ENCODE measurements at places on chromosomes 6 and 20.

DNA sequence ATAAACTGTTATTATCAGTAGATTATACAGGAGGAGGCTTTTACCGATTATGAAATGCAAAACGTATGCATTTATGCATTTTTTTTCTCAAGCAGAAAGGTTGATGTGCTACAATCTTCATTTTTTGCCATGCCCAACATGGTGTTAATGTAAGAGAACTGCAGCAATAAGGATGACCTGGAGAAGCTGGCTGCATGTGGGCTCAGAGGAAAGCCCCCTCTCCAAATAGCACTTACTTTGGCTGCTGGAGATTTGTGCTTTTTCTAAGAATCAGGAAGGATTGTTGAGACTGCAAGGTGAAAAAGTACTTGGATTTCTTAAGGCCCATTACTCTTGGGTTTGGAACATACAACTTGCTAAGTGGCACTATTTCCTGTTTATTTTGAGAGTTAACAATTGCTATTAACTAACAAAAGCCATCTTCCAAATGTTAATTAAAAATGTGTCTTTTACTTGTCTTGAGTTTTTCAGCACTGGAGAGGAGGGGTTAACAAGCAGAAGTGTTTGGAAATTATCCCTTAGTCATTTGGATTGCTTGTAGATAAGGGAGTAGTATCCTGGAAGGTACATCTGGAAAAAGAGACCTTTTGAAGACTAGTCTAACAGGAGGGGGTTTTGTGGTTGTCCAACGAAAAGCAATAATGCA, 5.6 kb downstream of the SOX4 start:
- DNase-seq, result no peak

DNA sequence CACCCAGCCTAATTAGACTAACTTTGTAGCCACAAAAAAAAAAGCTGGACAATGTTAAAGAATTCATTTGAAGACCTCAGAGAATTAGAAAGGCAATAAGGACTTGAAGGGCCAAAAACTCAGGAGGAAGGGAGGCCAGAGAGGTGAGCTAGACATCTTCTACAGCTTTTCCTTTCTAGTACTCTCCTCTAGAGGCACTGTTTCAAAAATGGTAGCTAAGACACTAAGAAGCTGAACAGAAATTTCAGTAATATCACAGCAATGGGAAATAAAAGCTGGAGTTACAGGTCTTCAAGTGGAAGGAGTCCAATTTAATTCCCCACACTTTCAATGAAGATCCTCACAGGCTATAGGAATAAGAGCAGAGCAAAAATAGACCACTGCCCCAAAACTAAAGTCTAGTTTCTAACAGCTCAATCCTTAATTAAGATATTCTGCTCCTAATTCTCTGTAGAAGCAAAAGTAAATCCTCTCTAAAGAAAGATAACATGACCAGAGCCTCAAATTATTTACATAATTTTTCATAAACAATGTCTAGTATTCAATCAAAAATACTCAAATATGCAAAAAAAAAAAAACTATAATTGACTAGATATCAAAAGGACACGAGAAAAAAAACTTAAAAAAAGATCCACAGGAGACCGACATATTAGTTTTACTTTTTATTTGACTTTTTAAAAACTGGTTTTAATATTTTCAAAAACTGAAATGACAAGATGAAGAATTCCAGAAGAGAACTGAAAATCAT, 63.7 kb downstream of the RNGTT start:
- no peak for DNase-seq

DNA sequence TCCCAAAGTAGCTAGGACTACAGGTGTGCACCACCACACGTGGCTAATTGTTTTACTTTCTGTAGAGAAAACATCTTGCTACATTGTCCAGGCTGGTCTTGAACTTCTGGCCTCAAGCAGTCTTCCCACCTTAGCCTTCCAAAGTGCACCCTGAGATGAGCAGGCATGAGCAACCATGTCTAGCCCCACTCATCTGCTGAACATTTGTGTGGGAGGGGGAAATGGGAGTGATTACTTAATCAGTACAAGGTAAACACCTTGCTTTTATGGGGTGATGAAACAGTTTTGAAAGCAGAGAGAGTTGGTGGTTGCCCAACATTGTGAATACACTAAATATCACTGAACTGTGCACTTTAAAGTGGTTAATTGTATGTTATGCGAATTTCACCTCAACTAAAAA, 5.3 kb downstream of the APMAP start:
- no peak for DNase-seq

- DNase-seq, result no peak
These were observed 137.7 kb upstream of the AKAP12 start for GRCh38 chr6:151101816-151102694.

DNA sequence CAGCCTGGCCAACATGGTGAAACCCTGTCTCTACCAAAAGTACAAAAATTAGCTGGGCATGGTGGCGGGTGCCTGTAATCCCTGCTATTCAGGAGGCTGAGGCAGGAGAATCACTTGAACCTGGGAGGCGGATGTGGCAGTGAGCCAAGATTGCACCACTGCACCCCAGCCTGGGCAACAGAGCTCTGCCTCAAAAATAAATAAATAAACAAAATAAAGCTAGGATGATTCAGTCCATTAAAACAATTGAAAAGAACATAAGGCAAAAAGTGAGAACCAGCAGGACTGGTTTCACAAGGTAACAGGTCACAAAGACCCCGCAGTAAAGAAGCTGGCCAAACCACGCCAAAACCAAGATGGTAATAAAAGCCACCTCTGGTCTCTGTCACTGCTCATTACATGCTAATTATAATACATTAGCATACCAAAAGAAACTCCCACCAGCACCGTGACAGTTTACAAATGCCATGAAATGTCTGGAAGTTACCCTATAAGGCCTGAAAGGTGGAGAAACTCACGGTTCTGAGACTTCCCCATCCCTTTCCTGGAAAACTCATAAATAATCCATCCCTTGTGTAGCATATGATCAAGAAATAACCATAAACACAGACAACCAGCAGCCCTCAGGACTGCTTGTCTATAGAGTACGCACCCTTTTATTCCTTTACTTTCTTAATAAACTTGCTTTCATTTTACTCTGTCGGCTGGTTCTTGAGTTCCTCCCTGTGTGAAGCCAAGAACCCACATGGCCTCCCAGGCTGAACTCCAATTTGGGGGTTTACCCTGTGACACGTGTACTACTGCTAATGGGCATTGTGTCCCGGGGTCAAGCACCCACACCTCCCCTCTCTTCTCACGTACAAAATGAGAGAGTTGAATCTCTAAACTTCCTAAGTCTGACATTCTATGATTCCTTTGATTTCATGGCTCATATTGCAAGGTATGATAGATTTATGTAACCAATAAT, 10.2 kb downstream of the LAMA4 start:
- DNase-seq, result no peak

DNA sequence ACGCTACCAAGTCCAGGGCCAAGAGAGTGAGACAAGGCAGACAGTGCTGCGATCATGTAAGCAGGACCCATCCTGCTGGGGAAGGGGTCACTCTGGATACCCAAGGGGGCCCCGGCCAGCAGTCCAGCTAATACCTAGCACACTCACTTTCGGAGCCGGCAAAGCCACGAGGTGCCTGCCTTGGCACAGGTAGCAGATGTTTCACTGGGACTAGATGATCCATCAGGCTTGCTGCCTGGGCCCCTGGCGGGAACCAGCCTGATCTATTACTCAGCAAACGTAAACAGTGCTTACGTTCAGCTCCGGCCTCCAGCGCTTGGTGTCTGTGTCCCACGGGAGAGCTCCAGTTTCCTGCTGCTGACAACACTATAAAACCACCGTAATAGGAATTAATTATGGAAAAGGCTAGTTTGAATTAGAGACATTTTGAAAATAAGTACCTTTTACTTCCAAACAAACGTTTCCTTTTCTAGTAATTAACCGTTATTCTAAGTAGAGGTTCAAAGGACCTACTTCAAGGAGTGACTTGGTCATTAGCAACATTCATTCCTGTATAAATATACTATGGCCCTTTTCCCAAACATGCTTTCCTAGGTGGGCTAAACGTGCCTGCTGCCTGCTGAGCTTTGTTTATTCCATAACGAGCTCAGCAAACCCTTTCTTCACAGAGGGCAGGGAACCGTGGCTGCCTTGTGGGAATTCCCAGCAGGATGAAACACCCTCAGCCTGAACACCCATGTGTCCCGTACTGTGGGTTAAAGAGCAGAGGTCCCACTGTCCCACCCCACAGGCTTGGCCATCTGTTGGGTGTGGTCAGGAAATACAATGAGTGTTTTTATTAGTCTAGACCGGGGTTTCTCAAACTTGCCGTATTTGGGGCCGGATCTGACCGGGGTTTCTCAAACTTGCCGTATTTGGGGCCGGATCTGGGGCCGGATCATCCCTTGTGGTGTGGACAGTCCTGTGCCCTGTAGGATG, 18.4 kb downstream of the SLC22A23 start:
- DNase-seq, result no peak

GRCh38 chr6:33683051-33683571, 28.4 kb downstream of the UQCC2 start:
- DNase-seq, result no peak

DNA sequence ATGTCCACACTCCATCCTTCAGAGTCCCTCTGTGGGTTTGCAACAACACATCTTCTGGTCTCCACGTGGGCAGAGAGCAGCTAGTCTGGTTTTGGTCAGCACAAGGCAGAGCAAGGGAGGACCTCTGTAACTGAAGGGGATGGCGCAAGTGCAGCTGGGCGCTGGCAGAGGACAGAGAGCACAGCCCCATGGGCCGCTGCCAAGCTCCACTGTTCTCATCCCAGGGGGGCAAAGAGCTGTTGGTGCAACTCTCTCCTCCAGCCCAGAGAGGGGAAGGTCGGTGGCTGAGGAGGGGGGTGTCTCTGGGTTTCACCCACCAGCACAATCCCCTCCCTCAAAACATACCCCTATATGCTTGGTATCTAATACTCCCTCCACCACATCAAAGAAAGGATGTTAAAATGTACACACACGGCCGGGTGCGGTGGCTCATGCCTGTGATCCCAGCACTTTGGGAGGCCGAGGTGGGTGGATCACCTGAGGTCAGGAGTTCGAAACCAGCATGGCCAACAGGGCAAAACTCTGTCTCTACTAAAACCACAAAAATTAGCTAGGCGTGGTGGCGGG, 9.1 kb downstream of the ATP9A start:
- no peak for DNase-seq

DNA sequence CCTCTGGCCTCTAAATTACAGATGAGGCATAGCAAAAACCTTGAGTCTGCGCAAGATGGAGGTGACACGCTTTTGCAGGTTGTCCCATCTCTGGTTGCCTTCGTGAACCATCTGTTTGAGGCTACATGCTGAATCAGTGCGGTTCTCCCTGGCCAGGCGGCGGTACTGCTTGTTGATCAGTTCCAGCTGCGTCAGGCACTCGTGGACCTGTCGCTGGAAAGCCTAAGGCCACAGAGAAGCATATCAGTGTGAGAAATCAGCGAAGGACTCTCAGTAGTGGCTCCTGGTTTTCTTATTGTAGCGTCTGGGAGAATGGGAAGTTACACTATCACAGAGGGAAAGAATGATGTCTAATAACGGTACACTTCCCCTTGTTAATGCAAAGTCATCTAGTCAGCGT, 344.4 kb downstream of the ESR1 start:
- DNase-seq, result no peak

Data from bone marrow (tissue), 2 donors.